Natural killer cell (primary cell): ENCODE measurements at places on chromosomes 5 and 9.
A peak's percentile ranks its signal among the peaks of the same experiment; 100 is the strongest.

- H3K4me3 ChIP-seq = no peak overlapping the region
- no peaks in the 10 kb centered on the region for H3K36me3 ChIP-seq
- no peaks in the 10 kb centered on the region for H3K27me3 ChIP-seq
- no peak overlapping the region for H3K27ac ChIP-seq
- DNase-seq = no peak
Observed at GRCh38 chr5:66561256-66561990, 34.8 kb upstream of the MAST4 start.

- peaks cover 32% of the 10 kb centered on the region for H3K4me1 ChIP-seq
- no peaks in the 10 kb centered on the region for H3K36me3 ChIP-seq
- no peak for DNase-seq
- H3K4me3 ChIP-seq = peak overlapping the region; percentile 70
- peak overlapping the region; percentile 90 for H3K27ac ChIP-seq
- H3K27me3 ChIP-seq = no peaks in the 10 kb centered on the region
Observed at GRCh38 chr5:134003817-134004625, 754 bp downstream of the VDAC1 start.

- H3K36me3 ChIP-seq = no peaks in the 10 kb centered on the region
- DNase-seq = no peak
- peaks cover 4% of the 10 kb centered on the region for H3K27me3 ChIP-seq
- no peak overlapping the region for H3K27ac ChIP-seq
Observed at GRCh38 chr9:93207860-93208734, 24.2 kb downstream of the WNK2 start.

GRCh38 chr5:126640866-126641265, 40.1 kb downstream of the PHAX start:
- DNase-seq = no peak
- H3K4me3 ChIP-seq = no peak overlapping the region
- no peaks in the 10 kb centered on the region for H3K27me3 ChIP-seq
- no peak overlapping the region for H3K27ac ChIP-seq
- H3K4me1 ChIP-seq = no peaks in the 10 kb centered on the region
- no peaks in the 10 kb centered on the region for H3K36me3 ChIP-seq

DNA sequence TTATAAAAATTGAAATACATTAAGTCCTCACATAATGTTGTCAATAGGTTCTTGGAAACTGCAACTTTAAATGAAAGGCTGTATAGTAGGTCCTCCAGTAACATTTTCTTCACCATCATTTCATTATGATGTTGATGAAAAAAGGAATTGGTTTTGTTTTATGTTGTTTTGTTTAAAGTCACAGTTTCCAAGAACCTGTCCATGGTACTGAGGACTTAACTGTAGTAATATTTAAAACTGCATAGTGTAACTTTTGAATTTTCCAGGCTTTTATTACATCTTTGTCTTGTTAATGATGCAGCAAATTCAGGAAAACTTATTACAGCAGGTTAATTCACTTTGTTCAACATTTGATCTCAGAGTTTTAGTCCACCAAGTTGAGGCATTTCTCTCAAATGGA, 11.6 kb downstream of the SECISBP2 start:
- H3K4me3 ChIP-seq = no peak overlapping the region
- no peak overlapping the region for H3K27ac ChIP-seq
- DNase-seq = no peak
- H3K27me3 ChIP-seq = no peaks in the 10 kb centered on the region

DNA sequence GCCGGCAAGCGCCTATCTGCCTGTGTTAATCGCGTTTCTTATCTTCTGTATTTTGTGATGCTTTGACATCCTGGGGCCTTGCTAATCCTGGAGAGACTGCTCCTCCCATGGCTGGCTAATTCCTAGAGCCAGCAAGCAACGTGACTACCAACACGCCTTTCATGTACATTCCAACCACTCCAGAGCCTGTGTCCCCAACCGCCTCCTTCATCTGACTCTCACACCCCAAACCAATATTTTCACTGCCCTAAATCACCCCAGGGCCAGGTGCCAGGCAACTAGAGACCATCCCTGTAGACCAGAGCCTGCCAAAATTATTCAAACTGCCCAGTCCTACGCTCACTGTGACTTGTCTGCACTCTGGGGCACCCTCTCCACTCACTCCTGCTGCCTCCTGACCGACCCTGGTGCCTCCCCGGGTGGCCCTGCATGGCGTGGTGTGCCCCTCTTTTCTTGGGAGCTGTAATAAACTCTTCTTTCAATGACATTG, 50.5 kb upstream of the COL5A1 start:
- no peak for DNase-seq
- no peak overlapping the region for H3K27ac ChIP-seq
- no peaks in the 10 kb centered on the region for H3K27me3 ChIP-seq
- H3K4me3 ChIP-seq = no peak overlapping the region
- H3K4me1 ChIP-seq = no peaks in the 10 kb centered on the region

GRCh38 chr5:142697356-142698255, 11.7 kb upstream of the FGF1 start:
- no peaks in the 10 kb centered on the region for H3K27me3 ChIP-seq
- H3K4me3 ChIP-seq = no peak overlapping the region
- no peaks in the 10 kb centered on the region for H3K4me1 ChIP-seq
- no peaks in the 10 kb centered on the region for H3K36me3 ChIP-seq
- H3K27ac ChIP-seq = no peak overlapping the region

DNA sequence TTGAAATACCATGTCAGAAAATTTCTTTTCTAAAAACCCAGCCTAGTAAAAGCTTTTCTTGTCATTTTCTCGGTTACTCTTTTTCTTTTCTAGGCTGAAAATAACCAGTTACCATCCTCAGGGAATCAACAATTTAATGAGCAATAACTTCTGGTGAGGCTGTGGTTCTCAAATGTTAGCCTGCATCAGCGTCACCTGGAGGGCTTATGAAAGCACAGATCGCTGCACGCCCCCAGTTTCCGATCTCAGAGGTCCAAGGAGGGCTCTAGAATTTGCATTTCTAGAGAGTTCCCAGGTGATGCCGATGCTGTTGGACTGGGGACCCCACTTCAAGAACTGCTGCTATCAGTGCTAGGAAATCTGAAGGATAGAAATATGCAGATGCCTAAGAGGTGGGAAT, 28.9 kb upstream of the TLE1 start:
- no peak overlapping the region for H3K4me3 ChIP-seq
- no peaks in the 10 kb centered on the region for H3K27me3 ChIP-seq
- no peaks in the 10 kb centered on the region for H3K4me1 ChIP-seq

DNA sequence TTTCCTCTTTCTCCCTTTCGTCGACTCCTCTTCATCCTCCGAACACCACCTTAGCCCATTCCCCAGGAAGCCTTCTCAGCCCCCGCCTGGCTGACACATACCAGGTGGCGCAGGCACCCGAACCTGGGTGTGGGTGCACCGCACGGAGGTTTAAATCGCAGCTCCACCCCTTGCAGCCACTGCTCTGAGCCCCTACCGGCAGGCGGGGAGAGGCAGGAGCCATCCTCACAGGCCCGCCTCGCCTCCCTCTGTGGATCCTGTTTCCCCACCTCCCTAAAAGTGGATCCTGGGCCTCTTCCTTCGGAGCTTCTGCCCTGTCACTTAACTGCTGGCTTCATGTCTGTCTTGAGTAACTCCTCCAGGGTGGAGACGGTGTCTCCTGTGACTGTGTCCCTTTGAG, 110.7 kb downstream of the OLFM1 start:
- no peak for DNase-seq
- H3K36me3 ChIP-seq = no peaks in the 10 kb centered on the region
- H3K4me3 ChIP-seq = no peak overlapping the region

DNA sequence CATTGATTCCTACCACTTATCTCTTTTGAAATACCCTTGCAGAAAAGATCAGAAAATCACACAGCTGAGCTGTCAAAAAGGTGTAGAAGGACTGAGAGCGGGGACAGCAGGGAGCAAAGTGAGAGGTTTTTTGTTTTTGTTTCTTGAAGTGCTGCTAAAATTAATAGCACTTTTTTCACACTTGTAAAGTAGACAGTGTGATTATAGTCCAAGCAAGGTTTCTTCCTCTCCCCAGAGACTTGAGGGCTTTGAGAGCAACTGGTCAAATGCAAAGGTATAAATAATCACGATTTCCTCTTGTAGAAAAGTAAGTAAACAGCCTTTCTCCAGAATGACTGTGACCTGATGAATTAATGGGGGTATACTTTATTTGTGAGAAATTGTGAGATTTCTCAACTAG, 326.9 kb downstream of the ZNF608 start:
- H3K27ac ChIP-seq = no peak overlapping the region
- no peak overlapping the region for H3K4me3 ChIP-seq
- H3K4me1 ChIP-seq = no peaks in the 10 kb centered on the region
- no peaks in the 10 kb centered on the region for H3K27me3 ChIP-seq

GRCh38 chr5:33242277-33242676, 198.5 kb upstream of the TARS1 start:
- DNase-seq = no peak
- no peaks in the 10 kb centered on the region for H3K27me3 ChIP-seq
- no peak overlapping the region for H3K27ac ChIP-seq
- H3K4me1 ChIP-seq = no peaks in the 10 kb centered on the region
- H3K36me3 ChIP-seq = no peaks in the 10 kb centered on the region
- H3K4me3 ChIP-seq = no peak overlapping the region
